ENCODE measurements at places on chromosomes 11 and 22.
A peak's percentile ranks its signal among the peaks of the same experiment; 100 is the strongest.

GRCh38 chr11:10751581-10751940 lies 515 bp downstream of the CTR9 start:
- no peak for DNase-seq

DNA sequence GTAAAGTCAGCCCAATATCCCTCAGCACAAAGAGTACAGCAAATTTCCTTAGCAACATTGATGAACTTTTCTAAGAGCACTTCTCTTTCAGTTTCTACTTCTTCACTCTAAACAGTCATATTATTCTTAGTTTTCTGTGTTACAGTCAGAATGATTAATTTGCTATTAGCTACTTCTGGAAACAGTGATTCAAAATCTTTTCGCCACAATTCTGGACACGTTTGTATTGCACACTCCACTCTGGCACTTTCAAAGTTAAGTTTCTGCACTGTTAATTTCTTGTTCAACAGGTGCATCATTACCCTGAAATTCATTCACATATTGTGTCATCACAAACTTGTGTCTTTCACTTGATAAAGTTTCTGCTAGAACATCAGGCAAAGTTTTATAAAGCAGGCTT lies 22.5 kb downstream of the ABTB2 start:
- DNase-seq: no peak

DNA sequence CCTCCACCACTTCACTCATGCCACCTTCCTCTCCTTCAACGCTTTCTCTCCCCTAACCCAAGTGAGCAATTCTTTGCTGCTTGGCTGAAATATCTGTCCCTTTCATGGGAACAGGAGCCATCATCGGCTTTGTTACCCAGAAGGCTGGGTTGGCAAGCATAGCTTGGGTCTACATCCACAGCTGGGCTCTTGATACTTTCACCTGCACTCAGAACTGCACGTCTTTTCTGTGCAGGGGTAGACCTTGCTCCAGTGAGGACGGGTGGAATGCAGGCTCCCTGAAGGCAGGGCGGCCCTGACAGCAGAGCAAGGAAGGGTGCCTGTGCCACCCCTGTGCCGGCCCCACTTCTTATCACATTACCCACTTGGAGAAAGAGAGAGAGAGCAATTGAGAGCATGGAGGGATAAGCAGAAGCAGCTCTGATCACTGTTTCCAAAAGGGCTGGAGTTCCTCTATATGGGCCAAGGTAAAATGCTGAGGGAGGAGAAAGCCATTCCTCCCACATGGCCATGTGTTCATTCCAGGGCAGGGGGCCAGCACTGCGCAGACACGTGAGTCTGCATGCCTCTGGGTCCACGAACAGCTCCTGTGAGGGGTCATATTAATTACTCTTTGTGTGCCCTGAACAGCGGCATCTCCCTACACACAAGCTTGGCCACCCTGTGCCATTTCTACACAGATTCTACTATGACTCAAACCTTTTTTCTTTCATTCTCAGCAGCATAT lies 181.8 kb downstream of the BUD13 start:
- DNase-seq: no peak

DNA sequence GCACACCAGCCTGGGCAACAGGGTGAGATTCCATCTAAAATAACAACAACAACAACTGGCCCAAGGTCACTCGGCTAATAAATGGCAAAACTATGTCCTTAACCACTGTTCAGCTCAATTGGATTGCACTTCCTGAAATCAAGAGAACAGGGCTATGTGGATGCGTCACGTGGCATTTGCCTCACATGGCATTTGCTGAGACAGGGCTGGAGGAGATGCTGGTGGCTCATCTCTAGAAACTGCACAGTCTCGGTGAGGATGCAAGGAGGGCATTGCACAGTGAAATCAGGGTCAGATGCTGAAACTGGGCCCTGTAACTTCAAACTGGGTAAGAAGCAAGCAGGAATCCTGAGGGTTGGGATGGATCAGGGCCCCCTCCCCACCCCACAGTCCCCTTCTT lies 171.9 kb downstream of the BUD13 start:
- no peak for DNase-seq

- DNase-seq: peak; percentile 42
These were observed 38.2 kb downstream of the BRD1 start for GRCh38 chr22:49789289-49790141.

- no peak for DNase-seq
These were observed 411.6 kb downstream of the TBC1D22A start for GRCh38 chr22:47174096-47174495.
